SJCRH30 (cell line): ENCODE measurements at places on chromosomes 6 and 20.

- no peak for DNase-seq
These were observed 465.2 kb upstream of the ADGRB3 start for GRCh38 chr6:68169922-68170321.

DNA sequence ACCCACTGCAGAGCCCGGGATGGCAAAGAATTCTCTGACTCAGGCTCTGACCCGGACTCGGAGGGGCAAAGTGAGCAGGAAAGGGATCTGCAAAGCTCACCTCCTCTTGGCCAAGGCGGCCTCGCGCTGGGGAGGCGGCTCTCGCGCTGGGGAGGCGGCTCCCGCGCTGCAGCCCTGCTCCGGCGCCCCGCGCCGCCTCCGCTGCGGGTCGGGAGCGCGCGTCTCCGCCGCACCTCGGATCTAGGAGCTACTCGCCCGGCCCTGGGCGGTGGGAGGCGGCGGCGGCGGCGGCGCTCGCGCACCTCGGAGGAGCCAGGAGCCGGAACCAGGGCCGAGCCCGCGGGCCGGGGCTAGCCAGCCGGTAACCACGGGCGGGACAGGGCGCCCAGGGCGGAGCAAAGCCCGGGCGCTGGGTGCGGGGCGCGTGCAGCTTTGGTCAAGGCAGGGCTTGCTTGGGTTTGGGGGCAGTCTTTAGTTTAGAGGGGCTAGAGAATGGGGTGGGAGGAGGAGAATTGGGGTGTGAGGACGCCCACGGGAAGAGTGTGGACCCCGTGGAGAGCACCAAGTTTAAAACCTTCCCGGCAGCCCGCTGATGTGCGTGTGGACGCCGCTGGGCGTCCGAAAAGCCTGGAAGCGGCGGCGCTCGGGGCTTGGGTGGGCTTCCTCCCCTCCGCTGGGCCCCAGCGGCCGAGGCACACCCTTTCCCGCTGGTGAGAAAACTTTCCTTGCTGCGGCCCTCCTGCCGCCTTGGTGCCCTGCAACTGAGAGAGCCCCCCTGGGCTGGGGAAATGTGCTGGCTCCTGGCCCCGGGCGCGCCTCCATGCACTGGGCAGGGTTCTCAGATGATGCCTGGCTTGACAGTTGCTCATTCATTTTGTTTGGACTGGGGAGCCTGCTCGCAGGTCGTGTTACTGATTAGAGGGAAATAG lies at the start of gene MRAP2:
Gene MRAP2, plus strand, starts transcription at position 250 of the 929 bp plus-strand sequence. CDS start 21,547 bp downstream, outside the sequence.
- DNase-seq, result peak; percentile 56

GRCh38 chr6:41053041-41053440 lies at the start of gene APOBEC2:
Gene APOBEC2, plus strand, starts transcription at chr6:41053202. Its CDS starts 146 bp downstream, at chr6:41053348.
- DNase-seq, result peak; percentile 87

DNA sequence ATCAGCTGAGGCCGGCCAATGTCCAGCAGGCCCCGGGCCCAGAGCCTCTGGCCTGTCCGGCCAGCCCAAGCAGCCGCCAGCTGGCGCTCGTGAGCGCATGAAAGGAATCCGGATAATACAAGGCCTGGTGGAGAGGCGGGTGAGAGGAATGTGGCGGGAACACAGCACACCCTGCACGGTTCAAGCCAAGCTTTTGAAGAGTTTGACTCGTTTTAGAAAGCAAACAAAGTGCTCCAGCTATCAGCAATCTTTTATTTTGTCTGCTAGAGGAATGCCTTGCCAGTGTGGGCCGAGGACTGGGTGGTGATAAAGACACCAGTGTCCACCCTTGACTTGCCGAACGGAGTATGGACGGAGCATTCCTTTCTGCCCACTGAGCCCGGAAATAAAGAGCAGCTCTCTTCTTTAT lies 9.3 kb upstream of the NEDD9 start:
- DNase-seq, result no peak

- no peak for DNase-seq
These were observed 99.0 kb downstream of the QRSL1 start for GRCh38 chr6:106728296-106728870.

DNA sequence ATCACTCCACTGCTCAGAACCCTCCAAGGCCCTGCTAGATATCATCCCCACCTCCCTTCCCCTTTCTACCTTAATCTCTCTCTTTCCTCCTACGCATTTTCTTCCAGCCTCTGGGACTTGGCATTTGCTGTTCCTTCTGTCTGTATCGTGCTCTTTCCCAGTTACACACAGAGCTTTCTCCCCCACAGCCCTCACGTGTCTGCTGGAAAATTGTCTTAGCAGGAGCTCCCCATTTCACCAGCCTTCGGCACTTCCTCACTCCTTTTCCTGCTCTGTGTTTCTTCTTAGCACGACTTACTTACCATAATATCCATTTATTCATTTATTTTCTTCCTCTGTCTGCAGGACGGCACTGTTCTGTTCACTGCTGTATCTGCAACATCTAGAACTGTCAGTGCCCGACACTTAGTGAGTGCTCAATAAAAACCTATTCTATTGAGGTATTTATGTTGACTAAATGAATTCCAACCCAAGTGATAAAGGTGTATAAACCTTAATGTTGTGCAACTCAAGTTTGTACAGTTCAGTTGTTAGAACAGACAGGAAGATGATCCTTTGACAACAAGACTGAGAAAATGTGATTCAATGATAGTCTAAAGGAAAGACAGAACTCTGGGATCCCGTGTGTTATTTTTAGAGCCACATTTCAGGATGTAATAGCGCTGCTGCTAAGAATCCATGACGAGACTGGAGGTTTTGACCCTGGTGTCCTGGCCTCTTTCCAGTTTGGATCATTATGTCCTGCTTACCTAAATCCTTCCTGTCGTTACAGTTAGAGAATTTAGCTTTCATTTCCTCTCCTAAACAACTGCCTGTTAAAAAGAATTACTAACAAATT lies 170.1 kb upstream of the LAMP5 start:
- peak; percentile 4 for DNase-seq

- DNase-seq, result no peak
These were observed 2.1 kb downstream of the TMEM14B start for GRCh38 chr6:10749734-10750133.

- DNase-seq, result no peak
These were observed 159.1 kb downstream of the ZDHHC14 start for GRCh38 chr6:157539900-157540752.

DNA sequence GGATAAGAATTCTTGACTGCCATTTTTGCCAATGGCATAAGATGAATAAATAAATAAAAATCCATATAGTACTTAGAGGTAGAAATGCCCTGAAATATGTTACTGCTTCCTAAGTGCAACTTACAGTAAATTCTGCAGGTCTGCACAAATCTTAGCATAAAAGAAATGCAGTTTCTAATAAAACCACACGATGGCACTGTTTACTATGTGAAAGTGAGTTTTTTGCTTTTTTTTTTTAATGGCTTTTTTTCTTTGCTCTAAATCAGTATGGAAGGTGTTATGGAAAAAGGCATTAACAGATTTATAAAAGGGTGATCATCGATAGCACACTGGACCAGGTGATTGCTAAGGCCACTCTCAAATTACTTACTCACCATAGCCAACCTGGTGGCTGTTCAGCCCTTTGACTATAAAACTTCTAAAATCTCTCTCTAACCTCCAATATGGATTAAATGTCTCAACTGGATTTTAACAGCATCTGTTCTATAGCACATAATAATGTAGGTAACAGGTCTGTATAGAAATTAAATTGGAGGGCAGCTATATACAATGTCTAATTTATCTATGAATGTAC lies 45.8 kb downstream of the AHI1 start:
- peak; percentile 68 for DNase-seq

DNA sequence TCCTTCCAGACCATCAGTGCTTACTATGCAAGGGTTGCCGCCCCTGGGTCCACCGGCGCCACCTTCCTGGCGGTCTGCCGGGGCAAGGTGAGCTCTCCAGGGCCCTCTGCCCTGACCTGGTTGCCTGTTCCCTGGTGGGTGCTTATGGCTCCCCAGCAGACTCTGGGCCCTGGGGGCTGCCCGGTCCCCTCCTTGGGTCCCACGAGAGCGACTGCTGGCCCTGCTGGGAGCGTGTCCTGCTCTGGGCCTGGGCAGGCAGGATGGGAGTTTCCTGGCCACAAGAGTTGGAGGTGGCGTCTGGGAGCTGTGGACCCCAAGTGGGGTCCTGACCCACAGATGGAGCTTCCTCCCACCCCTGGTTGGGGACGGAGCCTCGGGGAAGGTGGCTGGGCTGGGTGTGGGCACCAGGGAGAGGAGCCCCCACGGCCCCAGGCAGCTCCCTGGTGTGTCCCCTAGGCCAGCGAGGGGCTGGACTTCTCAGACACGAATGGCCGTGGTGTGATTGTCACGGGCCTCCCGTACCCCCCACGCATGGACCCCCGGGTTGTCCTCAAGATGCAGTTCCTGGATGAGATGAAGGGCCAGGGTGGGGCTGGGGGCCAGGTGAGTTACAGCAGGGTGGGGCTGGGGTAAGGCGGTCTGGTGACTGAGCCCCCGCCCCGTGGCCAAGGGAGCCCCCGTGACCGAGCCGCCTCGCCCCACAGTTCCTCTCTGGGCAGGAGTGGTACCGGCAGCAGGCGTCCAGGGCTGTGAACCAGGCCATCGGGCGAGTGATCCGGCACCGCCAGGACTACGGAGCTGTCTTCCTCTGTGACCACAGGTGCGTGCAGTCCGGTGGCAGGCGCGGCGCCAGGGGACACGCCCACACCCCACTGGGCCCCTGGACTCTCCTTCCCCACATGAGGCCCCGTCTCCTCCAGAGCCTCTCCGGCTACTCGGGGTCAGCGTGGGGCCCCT lies 7.1 kb upstream of the TNFRSF6B start:
- DNase-seq, result no peak

- DNase-seq, result no peak
These were observed 98.5 kb downstream of the TULP4 start for GRCh38 chr6:158410784-158411183.

GRCh38 chr6:109893606-109894005 lies 84.5 kb upstream of the GPR6 start:
- no peak for DNase-seq

DNA sequence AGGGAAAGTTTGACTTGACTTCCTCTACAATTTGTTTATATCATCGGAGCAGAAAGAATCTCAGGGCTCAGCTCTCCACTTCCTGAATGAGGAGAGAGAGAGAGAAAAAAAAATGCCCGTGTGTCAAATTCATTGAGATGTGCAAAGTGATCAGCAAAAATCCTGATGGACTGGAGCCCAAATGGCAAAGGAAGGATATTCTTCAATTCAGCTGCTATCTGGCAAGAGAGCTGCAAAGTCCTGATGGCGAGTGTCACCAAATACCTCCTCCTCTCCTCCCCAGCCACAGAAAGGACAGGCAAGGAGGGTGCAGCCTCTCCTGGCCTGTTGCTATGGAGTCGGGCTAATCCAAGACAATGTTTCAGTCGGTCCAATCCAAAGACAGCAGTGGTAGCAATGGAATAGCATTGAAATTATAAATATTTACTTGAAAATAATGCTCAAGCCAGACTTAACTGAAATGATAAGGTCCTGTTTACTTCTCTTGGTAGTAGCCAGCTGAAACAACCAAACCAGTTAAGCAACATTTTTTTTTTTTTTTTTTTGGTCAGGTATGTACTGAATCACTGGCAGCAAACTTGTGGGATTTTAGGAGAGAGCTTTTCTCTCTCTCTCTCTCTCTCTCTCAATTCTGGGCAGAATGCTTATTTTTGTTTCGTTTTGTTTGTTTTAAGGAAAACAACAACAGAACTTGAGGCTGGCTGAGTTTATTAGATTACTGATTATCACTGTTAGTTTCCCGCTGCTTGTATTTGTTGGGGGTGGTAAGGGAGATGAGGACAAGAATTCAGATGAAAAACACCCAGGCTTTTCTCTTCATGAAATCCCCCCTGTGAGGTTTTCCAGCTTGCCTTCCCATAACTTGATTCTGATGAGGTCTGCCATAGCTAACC lies 204.2 kb downstream of the BCAS1 start:
- DNase-seq, result peak; percentile 82

DNA sequence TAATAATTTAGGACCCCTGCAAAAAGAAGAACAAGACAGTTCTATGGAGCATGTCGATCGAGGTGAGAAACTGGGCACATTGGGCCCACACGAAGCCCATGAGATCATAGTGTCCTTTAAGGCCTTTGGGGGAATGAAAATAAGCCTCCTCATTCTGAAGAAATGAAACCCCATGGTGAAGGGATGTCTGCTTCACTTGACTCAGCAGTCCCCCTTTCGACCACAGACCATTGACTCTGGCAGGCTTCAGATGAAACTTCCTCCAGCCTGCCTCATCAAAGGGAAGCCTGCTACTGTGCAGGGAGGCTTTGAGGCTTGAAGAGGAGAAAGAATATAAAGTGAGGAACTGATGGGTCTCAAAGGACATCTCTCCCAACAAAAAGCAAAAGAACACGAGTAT lies 144.2 kb upstream of the FBXL4 start:
- DNase-seq, result no peak

GRCh38 chr20:23278172-23278571 lies 72.4 kb upstream of the NXT1 start:
- no peak for DNase-seq

DNA sequence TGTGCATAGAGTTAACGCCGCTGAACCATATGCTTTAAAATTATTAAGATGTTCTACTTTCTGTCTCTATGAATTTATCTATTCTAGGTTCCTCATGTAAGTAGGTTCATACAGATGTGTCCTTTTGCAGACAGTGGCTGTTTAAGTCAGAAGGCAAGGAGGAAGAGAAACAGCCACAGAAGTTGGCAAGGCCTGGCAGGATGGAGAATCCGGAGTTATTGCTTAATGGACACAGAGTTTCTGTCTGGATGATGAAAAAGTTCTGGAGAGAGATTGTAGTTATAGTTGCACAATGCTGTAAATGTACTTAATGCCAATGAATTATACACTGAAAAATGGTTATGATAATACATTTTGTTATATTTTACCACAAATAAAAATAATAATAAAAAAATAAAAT lies 283.6 kb upstream of the CNR1 start:
- no peak for DNase-seq
